Activated T-helper 1 cell treated with anti-CD3 and anti-CD28 coated beads, Interleukin-12 subunit alpha, Interleukin-12 subunit beta, Interleukin-2, Interleukin-4 antibody, amounts not matched to agents 30 ng/mL and 10 ng/mL and 1 ng/mL, durations not matched to agents 14 hours and 24 hours and 36 hours (primary cell): ENCODE measurements at places on chromosomes 12 and 14.

- no peak for DNase-seq
Observed at GRCh38 chr12:67222302-67222701, 46.9 kb upstream of the CAND1 start.

DNA sequence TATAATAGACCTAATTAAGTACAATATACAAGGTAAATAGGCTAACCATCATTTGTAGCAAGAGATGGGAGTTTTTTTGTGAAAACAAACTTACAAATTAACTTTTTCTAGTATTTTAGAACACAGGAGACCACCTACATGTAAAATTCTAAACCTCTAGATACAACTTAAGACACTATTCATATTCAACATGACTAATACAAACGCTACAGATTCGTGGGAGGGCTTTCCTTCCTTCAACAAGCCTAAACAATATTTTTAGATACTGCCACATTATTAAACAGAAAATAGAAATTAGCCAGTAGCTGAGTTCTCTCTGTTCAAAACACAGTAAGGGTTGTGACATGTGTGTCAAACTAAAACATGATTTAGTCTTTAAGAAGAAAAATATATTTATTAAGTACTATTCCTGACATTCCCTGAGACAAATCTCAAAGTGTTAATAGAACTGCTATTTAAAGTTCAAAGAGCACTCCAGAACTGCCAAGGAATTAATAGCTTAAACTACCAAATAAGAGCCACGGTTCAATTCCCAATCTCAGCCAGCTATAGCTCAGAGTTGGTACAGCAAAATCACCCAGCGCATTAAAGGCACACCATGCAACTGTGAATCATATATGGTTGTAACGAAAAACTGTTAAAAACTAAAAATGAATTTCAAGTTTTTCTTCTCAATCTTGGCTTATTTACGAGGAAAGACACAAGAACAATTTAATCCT is 10.7 kb downstream of the MED13L start:
- DNase-seq: no peak

DNA sequence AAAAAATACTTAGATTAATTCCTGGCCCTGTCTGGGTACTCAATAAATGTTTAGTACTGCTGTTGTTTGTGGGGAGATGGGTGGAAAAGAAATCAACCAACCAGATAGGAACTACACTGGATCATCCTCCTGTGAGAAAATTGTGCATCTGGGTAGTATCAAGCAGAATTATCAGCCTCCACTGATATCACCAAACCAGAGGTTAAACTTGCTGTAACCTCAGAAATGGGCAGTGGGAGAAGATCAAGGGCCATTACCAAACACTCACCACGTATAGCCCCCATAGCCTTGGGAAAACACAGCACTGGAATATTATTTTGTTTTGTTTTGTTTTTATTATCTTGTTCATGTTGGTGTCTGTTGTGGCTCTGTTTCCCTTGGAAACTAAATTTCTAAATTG is 19.7 kb downstream of the VEZT start:
- no peak for DNase-seq

DNA sequence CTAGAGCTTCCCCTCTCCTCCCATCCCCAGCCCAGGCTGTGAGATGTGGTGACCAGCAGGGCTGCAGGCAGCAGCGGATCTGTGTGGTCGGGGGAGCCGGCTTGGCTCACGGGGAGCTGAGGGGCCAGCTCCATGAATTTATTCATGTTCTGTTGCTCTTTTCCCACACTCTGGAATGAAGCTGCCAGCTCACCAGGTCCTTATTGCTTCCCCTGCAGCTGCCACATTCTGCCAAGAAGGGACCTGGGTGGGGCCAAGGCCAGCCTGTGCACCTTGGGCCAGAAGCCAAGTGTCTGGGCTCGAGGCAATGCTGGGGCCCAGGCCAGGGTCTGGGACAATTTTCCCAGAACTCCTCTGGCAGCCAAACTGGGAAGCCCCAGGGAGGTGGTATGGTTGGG is 2.5 kb upstream of the C1QL4 start:
- no peak for DNase-seq

GRCh38 chr12:7114008-7114407 is 5.0 kb upstream of the C1RL start:
- no peak for DNase-seq

- no peak for DNase-seq
Observed at GRCh38 chr14:104072586-104072985, 12.9 kb upstream of the ASPG start.
